Neural progenitor cell (in vitro differentiated cells): ENCODE measurements at places on chromosomes 5 and 9. TPM values are rescaled to one million over a fixed set of nuclear protein-coding genes. Genes with fewer than 3 reads are reported as not detected.
A peak's percentile ranks its signal among the peaks of the same experiment; 100 is the strongest.

- DNase-seq: peak; percentile 60
- no peak overlapping the region for H3K4me3 ChIP-seq
- no peaks in the 10 kb centered on the region for H3K27me3 ChIP-seq
- no peak overlapping the region for H3K27ac ChIP-seq
- H3K4me1 ChIP-seq: peaks cover 12% of the 10 kb centered on the region
Observed at GRCh38 chr9:96232539-96233241, 69.3 kb downstream of the HSD17B3 start.

GCNT4 gene
- total RNA-seq: 0.17 and 0.25 TPM in 2 replicates

DNA sequence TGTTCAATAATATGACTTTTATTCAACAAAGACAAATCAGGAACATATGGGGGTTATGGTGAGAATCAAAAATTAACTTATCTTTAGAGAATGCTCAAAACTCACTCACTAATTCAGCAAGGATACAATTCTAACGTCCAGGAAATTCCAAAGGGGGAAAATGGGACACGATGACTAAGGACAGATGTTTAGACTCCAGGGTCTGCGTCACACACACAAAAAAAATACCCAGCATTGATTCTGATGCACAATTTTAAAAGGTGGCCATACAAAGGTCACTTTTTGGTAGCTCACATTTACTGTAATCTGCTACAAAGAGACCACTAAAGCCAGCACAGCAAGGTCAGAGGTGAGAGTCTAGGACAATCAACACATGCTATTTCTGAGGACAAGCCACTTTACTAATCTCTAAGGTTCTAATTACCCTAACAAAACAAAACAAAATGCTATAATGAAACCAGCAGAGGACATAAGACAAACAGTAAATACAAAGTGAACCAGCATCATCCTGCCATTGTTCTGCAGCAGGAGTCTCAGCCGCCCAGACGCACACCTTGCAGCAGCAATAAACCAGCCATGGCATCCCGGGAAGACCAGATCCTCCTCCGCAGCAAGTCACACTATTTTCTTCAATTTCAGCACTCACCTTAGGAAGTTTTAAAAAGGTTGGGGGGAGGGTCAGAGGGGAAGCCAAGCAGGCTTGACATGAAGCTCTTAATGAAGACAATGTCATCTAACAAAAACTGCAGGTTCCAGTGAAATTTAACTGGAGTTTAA, 57.8 kb downstream of the TTC39B start:
- H3K27ac ChIP-seq: peak overlapping the region; percentile 0
- H3K4me3 ChIP-seq: peak overlapping the region; percentile 4
- H3K36me3 ChIP-seq: no peaks in the 10 kb centered on the region
- peak; percentile 59 for DNase-seq
- H3K27me3 ChIP-seq: no peaks in the 10 kb centered on the region

DNA sequence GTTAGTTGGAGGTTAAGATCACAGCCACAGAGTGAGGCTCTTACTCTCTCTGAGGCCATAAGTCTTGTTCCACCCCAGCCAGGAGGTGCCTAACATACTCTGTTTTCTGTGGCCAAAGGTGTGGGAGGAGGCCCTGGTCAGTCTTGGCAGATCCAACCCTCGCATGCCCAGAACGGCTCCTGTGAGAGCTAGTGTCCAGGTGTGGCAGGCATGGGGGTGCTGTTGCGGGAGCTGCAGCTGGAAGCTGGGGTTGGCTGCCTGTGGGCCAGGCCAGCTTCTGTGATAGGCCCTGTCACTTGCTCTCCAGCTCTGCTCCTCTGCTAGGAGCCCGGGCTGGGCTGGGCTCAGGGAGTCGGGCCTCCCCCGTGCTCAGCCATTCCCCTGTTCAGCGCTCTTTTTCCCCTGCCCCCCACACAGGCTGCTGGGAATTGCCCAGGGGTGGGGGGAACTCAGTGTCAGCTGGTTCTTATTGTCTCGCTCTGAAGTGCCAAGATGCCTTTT, 31.6 kb downstream of the IER5L start:
- no peaks in the 10 kb centered on the region for H3K27me3 ChIP-seq
- no peak overlapping the region for H3K4me3 ChIP-seq
- no peak for DNase-seq
- H3K36me3 ChIP-seq: no peaks in the 10 kb centered on the region
- H3K4me1 ChIP-seq: peaks cover 34% of the 10 kb centered on the region
- peak overlapping the region; percentile 19 for H3K27ac ChIP-seq

PTRH1 gene
- total RNA-seq: 1.3 and 5.4 TPM in 2 replicates

- no peak overlapping the region for H3K27ac ChIP-seq
- no peak for DNase-seq
- no peaks in the 10 kb centered on the region for H3K36me3 ChIP-seq
- no peak overlapping the region for H3K4me3 ChIP-seq
- no peaks in the 10 kb centered on the region for H3K27me3 ChIP-seq
Observed at GRCh38 chr9:77426712-77427111, 221.4 kb downstream of the GNA14 start.

GRCh38 chr5:150783422-150783928, 4.9 kb downstream of the SMIM3 start:
- DNase-seq: no peak
- H3K36me3 ChIP-seq: no peaks in the 10 kb centered on the region
- no peak overlapping the region for H3K27ac ChIP-seq
- H3K4me3 ChIP-seq: no peak overlapping the region

FAM169A gene
- 23.8 and 27.4 TPM in 2 replicates for total RNA-seq

DNA sequence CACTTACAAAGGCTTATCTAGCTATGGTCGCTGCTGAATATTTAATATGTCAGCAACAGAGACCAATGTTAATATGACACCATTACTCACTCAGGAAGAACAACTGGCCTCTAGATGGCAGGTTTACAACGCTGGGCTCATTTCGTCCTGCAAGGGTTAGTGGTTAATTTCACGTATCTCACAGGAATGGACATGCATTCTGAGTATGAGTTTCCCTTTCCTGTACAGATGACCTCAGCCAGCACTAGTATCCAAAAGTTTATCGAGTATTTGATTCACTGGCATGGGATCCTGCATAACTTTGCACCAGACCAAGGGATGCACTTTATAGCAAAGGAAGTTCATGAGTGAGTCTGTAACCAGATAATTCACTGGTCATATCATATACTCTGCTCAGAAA, 8.7 kb upstream of the TRPC7 start:
- H3K4me1 ChIP-seq: no peaks in the 10 kb centered on the region
- DNase-seq: peak; percentile 45
- H3K27me3 ChIP-seq: no peaks in the 10 kb centered on the region
- H3K4me3 ChIP-seq: no peak overlapping the region
- H3K36me3 ChIP-seq: no peaks in the 10 kb centered on the region

DNA sequence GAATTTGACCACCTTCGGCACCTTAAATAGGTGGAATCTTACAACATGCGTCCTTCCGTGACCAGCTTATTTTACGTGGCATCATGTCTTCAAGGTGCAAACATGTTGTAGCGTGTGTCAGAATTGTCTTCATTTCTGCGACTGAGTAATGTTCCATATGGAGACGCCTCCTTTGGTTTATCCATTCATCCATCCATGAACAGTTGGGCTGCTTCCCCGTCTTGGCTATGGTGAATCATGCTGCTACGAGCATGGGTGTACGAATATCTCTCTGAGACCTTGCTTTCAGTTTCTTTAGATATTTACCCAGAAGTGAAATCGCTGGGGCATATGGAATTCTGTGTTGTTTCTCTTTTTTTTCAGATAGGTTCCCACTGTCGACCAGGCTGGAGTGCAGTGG, 391.9 kb upstream of the IRX2 start:
- H3K4me1 ChIP-seq: no peaks in the 10 kb centered on the region
- no peaks in the 10 kb centered on the region for H3K27me3 ChIP-seq
- no peak overlapping the region for H3K27ac ChIP-seq
- H3K4me3 ChIP-seq: no peak overlapping the region
- no peak for DNase-seq
- no peaks in the 10 kb centered on the region for H3K36me3 ChIP-seq

DNA sequence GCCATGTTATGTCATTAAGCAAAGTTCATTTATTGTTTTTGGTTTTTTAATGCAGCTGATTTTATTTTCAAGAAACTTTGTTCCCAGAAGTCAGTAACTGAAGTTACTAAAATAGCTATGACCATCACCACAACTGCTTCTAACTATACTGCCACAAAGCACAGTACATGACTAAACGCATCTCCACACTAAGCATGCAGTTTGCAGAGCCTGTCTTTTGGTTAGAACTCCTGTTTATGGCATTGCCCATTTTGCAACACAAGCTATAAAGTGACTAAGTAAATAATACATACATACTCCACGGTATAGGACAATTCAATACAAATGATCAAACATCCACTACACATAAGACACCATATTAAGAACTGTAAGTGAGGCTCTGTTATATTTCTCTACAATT, 109.7 kb downstream of the MLLT3 start:
- no peaks in the 10 kb centered on the region for H3K4me1 ChIP-seq
- no peak for DNase-seq
- H3K27ac ChIP-seq: no peak overlapping the region
- H3K27me3 ChIP-seq: no peaks in the 10 kb centered on the region

GRCh38 chr5:157198277-157198986, 17.8 kb downstream of the ITK start:
- H3K27ac ChIP-seq: no peak overlapping the region
- peaks cover 17% of the 10 kb centered on the region for H3K27me3 ChIP-seq
- no peaks in the 10 kb centered on the region for H3K36me3 ChIP-seq
- no peak for DNase-seq

DNA sequence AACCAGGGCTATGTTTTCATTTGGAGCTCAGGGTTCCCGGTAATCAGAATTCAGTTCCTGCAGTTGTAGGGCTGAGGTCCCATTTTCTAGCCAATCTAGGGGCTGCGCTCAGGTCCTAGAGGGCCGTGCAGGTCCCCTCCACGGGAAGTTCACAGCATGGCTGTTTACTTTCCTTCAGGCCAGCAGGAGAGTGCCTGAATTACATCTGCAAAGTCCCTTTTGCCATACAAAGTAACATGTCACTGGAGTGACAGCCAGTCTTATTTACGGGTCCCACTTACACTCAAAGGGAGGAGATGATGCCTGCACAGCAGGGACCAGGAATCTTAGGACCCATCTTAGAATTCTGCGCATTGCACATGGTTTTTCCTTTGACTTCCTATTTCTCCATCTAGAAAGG, 29.9 kb upstream of the TGFBI start:
- H3K27ac ChIP-seq: no peak overlapping the region
- H3K27me3 ChIP-seq: no peaks in the 10 kb centered on the region
- DNase-seq: no peak
- H3K4me1 ChIP-seq: no peaks in the 10 kb centered on the region
- no peaks in the 10 kb centered on the region for H3K36me3 ChIP-seq
